Hematopoietic multipotent progenitor cell (in vitro differentiated cells): ENCODE measurements at places on chromosomes 12 and 14. TPM values are rescaled to one million over a fixed set of nuclear protein-coding genes. Genes with fewer than 3 reads are reported as not detected.

Gene MYF5
- not detected for total RNA-seq

Gene CLEC6A
- not detected for total RNA-seq

Gene RIMKLB
- total RNA-seq, result 48.2 TPM

Gene TPH2
- total RNA-seq, result not detected

Gene SYT1
- 0.81 TPM for total RNA-seq

Gene IFNG-AS1
- total RNA-seq, result 0.27 TPM
